ENCODE measurements at places on chromosomes 12 and 14. TPM values are rescaled to one million over a fixed set of nuclear protein-coding genes. Genes with fewer than 3 reads are reported as not detected.

The ESRRB gene
- total RNA-seq = not detected

The MANSC4 gene
- total RNA-seq = 0.65 TPM

The NAV3 gene
- total RNA-seq = 37.8 TPM

The HECTD4 gene
- total RNA-seq = 47.7 TPM

The FOXN4 gene
- not detected for total RNA-seq

- H3K27me3 ChIP-seq = no peaks in the 10 kb centered on the region
- no peak overlapping the region for H3K27ac ChIP-seq
- H3K36me3 ChIP-seq = no peaks in the 10 kb centered on the region
- no peak for DNase-seq
- H3K4me3 ChIP-seq = no peak overlapping the region
Measured at GRCh38 chr14:69692594-69692993, 74.3 kb upstream of the SRSF5 start.

DNA sequence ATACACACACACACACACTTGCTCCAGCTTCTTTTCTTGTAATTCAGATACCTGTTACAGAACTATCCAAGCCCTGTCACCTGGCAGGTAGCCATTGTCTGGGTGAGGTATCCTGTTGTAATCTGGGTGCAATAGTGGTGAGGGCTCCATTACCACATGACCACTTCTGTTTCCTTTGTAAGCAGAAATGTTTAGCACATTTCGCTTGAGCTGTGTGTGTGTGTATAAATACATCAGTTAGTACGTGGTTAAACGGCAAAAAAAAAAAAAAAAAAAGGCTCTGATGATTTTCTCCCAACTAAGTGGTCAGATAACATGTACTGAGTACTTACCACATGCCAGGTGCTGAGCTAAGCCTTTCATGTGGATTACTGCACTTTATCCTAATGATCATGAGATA, 129.3 kb upstream of the SSTR1 start:
- no peaks in the 10 kb centered on the region for H3K36me3 ChIP-seq
- H3K27ac ChIP-seq = no peak overlapping the region
- DNase-seq = no peak
- H3K27me3 ChIP-seq = no peaks in the 10 kb centered on the region
- no peaks in the 10 kb centered on the region for H3K4me1 ChIP-seq
- H3K4me3 ChIP-seq = no peak overlapping the region

GRCh38 chr14:104676694-104677511, 12.5 kb upstream of the INF2 start:
- H3K4me3 ChIP-seq = peak overlapping the region; percentile 19
- no peaks in the 10 kb centered on the region for H3K27me3 ChIP-seq
- peaks cover 35% of the 10 kb centered on the region for H3K4me1 ChIP-seq

- no peak overlapping the region for H3K4me3 ChIP-seq
- DNase-seq = no peak
- H3K4me1 ChIP-seq = peaks cover 8% of the 10 kb centered on the region
- no peaks in the 10 kb centered on the region for H3K27me3 ChIP-seq
- H3K27ac ChIP-seq = no peak overlapping the region
Measured at GRCh38 chr12:86724716-86725115, 468.5 kb upstream of the MGAT4C start.

DNA sequence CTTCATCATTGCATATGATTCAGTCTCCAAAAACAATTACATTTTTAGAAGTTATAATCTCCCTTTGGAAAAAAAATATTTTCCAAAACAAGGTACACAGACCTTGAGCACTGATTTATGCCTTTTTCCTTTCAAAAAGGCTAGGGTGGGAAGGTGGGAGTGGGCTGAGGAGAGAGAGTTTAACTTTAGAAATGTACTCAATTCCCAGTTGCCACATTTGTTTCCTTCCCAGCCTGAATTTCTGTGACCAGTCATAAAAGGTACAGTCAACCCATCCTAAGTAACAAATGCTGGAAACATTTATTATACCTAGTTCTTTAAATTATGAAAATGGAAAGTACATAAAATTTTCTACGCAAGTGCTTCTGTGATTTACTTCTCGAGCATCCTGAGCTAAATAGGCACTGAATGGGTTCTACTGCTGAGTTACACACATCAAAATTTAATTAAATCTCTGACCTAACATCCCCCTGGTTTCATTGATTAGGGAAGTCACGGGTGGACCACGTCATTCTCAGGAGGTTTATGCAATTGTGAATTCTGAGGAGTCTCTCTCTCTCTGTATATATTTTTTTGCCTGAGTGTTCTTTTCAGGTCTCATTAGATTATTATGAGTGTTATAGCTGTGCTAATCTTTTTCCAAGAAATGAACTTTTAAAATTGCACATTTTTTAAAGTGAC, 371.8 kb downstream of the BTG1 start:
- H3K4me1 ChIP-seq = peaks cover 9% of the 10 kb centered on the region
- no peaks in the 10 kb centered on the region for H3K36me3 ChIP-seq
- no peak overlapping the region for H3K27ac ChIP-seq
- no peak overlapping the region for H3K4me3 ChIP-seq

DNA sequence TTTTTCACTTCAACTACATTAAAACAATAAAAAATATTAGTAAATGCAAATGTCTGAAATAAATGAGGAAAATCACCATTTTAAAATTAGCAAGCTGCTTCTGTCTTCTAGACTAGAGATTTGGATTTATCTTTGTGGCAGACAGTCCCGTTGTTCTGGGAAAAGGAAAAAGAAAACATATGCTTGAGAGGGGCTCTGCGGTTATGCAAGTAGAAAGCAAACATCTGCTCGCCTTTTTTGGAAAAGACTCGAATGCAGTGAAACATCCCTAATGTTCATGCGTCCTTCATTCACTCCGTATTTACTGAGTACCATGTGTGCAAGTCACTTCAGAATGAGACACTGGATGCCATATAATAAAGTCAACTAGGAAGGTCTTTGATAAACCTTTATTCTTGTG, 44.9 kb downstream of the IFNG start:
- H3K27me3 ChIP-seq = no peaks in the 10 kb centered on the region
- DNase-seq = no peak
- no peak overlapping the region for H3K4me3 ChIP-seq
- H3K36me3 ChIP-seq = no peaks in the 10 kb centered on the region

DNA sequence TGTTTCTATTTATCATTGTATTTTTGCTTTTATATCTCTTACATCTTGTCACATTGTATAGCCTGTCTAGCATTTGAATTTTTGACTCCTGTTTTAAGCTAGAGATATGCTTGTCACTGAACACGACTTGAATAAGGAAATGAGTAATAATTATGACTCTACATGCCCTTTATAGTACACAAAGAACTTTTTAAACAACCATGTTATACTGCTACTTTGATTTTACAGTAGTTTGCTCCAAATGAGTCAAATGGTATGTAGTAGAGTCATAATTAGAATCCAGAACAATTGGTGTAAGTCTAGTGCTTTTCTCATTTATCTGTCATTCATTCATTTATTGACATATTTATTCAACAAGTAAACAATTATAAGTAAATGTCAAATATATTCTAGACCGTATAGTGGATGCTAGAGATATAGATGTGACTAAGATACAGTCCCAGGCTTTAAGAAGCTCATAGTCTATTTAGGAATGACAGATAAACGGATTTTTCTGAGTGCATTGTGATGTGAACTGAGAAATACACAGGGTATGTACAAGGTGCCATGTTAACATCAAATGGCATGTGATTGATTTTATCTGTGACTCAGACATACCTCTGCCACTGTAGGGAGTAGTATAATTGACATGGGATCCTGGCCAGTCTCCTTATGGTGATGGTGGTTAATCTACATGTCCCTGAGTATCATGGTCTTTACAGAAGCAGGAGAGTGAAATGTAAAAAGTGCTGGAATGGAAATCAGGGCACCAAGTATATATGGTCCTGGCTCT, 799.7 kb downstream of the DIO2 start:
- H3K27ac ChIP-seq = peak overlapping the region; percentile 45
- DNase-seq = peak; percentile 15
- H3K27me3 ChIP-seq = no peaks in the 10 kb centered on the region
- peaks cover 4% of the 10 kb centered on the region for H3K4me1 ChIP-seq

- peak; percentile 85 for DNase-seq
- H3K27me3 ChIP-seq = no peaks in the 10 kb centered on the region
- H3K4me1 ChIP-seq = peaks cover 36% of the 10 kb centered on the region
- H3K27ac ChIP-seq = peak overlapping the region; percentile 89
Measured at GRCh38 chr12:51393676-51394545, 2.7 kb upstream of the GALNT6 start.

DNA sequence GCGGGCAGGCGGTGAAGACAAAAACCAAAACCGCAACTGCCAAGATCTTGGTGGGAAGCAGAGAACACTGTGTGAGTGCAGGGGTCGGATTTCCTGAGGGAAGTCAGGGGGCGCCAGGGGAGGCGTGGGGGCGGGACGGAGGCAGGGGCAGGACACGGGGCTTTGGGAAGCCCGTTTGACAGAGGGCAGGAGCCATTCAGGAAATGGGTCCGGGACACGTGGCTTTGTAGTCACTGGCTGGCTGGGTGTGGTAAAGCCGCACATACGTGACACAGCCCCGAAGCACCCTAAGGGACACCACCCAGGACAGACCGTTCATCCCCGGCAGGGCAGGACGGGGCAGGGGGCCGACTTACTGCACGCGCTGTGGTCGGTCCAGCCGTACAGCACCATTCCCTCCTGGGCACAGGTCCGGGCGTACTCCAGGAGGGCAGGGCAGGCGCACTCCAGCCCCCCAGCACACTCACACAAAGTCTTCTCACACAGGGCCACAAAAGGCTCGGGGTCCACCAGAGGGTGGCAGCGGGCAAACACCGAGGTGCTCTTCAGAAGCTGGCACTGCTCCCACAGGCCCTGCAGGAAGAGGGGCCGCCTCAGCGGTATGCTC, 49.4 kb downstream of the VWF start:
- peaks cover 86% of the 10 kb centered on the region for H3K4me1 ChIP-seq
- H3K27me3 ChIP-seq = no peaks in the 10 kb centered on the region
- no peak overlapping the region for H3K4me3 ChIP-seq
- DNase-seq = peak; percentile 49

- H3K27ac ChIP-seq = no peak overlapping the region
- peak overlapping the region; percentile 4 for H3K4me3 ChIP-seq
- no peaks in the 10 kb centered on the region for H3K36me3 ChIP-seq
- no peaks in the 10 kb centered on the region for H3K4me1 ChIP-seq
Measured at GRCh38 chr12:16605642-16606116, 283 bp downstream of the LMO3 start.

Data from endothelial cell of umbilical vein (primary cell).